CD8-positive, alpha-beta memory T cell (primary cell): ENCODE measurements at places on chromosomes 16 and 17.
A peak's percentile ranks its signal among the peaks of the same experiment; 100 is the strongest.

- no peak for DNase-seq
These were observed 272.0 kb downstream of the MAF start for GRCh38 chr16:79328402-79329165.

DNA sequence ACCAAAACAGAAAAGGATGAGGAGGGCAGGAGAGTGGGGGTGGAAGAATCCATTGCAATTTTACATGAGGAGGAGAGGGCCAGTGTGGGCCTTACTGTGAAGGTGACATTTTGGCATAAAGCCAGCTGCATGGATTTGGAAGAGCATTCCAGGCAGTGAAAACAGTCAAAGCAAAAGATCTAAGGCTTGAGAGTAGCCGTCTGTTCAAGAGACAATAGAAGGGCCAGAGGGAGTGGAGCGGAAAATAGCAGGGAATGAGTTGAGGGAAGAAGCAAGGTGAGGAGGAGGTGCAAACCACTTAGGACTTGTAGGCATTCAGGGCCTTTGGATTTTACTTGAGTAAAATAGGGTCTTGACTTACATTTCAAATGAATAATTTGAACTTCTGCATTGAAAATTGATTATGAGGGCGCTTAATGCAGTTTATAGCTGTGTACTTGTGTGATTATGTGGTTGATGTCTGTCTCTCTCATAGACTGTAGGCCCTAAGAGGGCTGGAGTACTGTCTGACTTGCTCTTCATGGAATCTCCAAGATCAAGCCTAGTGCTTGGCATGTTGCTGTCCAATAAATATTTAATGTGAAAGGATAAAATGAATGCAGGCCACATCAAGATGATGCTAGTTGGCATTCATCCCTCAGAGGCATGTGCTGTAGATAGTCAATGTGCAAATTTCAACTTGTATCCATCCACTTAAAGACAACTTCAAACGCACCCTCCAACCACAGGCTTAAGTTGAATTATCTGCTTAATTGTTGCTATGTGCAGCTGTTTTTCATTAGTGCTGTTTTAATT, 772.1 kb upstream of the RBFOX1 start:
- DNase-seq, result no peak

DNA sequence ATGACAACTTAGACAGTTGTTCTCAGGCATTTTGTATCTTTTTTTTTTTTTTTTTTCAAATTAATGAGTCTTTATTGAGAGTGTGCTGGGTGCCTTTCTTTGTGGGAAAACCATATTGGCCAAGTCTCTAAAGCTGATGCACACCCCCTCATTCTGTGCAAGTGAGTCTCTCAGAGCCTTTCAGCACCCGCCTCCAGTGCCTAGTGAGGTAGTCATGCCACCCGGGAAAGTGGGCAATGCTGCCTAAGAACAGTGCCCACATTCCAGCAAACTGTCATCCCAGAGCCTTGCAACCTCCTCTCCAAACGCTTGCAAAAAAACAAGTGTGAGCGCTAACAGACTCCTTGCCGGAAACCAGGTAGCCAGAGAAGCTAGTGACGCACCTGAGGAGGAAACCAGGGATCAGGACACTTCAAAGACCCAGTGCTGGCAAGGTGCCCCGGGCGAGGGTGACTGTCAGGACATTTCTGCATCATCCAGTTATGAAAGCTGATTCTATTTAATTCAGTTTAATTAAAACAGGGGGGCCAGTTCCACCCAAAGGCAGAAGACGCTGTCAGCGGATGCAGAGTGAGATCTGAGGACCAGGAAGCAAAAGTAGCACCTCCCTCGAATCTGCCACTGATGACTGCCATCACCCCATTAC, 34.9 kb downstream of the SMARCE1 start:
- peak; percentile 87 for DNase-seq

GRCh38 chr16:31080756-31081419, 6.7 kb downstream of the ZNF646 start:
- no peak for DNase-seq

DNA sequence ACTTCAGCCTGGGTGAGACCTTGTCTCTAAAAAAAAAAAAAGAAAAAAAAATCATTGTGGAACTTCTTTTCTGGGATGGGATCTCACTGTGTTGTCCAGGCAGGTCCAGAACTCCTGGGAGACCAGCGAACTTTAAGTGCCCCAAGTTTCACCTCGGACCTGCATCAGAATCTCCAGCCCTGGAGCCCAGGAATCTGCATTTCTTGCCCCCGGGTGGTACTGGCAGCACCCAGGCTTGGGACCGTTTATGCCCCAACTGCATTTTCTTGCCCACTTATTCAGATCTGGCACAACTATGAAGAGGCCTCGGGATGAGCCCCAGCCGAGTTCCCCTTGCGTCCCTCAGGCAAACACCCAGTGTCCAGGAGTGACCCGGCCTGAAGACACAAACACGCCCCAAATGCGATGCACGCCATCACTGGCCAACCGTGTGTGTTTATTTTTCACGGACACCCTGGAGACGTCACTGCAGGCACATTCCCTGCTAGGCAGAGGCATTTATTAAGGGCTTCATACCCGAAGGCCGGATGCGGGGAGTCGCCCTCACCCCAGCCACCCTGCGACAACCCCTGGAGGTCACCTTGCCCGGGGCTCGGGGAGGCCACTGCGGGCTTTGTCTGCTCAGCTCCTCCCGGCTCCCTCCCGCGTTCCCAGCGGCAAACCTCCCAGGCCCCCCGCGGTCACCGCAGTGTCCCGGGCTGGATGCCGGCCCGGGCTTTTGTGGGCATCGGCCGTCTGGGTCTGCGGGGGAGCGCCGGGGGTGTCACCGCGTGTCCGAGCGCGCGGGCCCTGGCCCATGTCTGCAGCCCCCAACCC, 684 bp upstream of the SPIRE2 start:
- peak; percentile 32 for DNase-seq

- no peak for DNase-seq
These were observed 104.0 kb downstream of the MRTFB start for GRCh38 chr16:14175086-14175485.

DNA sequence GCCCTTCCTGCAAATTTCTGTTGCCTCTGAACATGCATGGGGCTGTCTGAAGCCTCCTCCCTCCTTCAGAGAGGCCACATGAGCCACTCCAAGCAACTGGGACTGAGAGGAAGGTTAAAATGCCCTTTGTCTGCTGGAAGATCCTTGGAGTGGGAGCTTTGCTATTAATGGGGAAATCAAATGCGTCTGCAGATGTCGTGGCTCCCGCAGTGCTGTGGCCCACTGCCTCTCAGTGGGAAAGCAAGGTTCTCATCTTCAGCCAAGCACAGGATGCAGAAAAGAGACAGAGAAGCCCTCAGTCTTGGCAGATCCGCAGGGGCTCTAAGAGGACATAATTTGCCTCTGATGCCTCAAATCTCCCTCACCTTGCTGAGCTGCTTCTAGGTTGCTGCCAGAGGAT, 34.8 kb downstream of the PEMT start:
- no peak for DNase-seq

GRCh38 chr17:64992325-64992802, 64.2 kb downstream of the GNA13 start:
- DNase-seq, result no peak

- no peak for DNase-seq
These were observed 8.7 kb upstream of the GINS2 start for GRCh38 chr16:85697431-85697830.

- no peak for DNase-seq
These were observed 93.1 kb downstream of the CNTNAP4 start for GRCh38 chr16:76370344-76370743.

- DNase-seq, result peak; percentile 11
These were observed 20.5 kb downstream of the EMC8 start for GRCh38 chr16:85778873-85779272.

DNA sequence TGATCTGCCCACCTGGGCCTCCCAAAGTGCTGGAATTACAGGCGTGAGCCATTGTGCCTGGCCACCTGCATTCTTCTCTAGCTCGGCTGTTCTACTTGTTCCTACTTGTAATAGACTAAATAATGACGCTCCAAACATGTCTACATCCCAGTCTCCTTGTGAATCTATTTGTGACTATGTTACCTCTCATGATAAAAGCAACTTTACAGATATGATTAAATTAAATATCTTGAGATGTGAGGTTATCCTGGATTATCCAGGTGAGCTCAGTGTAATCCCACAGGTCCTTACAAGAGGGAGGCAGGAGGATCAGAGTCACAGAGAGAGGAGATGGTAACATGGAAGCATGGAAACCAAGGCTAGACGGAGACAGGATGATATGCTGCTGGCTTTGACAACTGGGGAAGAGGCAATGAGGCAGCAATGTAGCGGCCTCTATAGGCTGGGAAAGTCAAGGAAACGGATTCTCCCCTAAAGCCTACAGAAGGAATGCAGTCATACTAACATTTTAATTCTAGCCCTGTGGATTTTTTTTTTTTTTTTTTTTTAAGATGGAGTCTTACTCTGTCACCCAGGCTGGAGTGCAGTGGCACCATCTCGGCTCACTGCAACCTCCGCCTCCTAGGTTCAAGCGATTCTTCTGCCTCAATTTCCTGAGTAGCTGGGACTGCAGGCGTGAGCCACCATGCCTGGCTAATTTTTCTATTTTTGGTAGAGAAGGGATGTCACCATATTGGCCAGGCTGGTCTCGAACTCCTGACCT, 5.0 kb upstream of the LASP1 start:
- DNase-seq, result no peak

- DNase-seq, result peak; percentile 56
These were observed 32.4 kb downstream of the FOXK2 start for GRCh38 chr17:82551779-82552457.

- no peak for DNase-seq
These were observed 153.0 kb upstream of the RBL2 start for GRCh38 chr16:53281280-53281679.

DNA sequence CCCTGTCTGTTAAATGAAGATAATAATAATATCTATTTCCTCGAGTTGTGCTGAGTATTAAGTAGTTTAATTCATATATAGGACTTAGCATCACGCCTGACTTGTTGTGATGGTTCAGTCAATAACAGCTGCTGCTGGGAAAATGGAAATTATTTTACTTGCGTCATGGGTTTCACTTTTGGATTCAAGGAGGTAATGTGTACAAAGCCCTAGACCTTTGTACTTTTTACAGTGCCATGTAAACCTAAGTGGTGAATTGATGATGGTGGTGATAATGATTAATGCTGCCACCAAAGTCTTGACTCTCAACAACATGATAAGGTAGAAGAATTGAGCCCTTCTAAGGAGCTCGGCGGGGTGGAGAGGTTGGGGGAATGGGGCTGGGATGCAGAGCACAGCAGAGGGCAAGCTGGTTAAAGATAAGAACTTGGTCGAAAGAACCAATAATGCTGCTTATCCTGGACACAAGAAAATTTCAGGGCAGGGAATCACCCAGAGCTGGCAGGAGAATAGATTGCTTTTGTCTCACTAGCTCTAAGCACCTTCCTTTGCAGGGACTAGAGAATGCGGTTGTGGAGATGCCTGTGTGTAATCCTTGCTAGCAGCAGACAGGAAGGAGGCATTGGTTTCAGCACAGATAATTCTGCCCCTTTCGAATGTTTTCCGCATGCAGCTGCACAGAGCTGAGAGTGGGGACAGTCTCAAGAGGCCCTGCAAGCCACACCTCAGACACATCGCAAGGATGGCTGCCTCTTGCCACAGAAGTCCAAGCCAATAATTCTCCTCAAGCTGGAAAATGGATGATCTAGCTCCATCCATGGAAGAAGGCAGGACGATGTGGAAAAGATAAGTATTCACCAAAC, 187.1 kb downstream of the TMEM114 start:
- DNase-seq, result no peak

DNA sequence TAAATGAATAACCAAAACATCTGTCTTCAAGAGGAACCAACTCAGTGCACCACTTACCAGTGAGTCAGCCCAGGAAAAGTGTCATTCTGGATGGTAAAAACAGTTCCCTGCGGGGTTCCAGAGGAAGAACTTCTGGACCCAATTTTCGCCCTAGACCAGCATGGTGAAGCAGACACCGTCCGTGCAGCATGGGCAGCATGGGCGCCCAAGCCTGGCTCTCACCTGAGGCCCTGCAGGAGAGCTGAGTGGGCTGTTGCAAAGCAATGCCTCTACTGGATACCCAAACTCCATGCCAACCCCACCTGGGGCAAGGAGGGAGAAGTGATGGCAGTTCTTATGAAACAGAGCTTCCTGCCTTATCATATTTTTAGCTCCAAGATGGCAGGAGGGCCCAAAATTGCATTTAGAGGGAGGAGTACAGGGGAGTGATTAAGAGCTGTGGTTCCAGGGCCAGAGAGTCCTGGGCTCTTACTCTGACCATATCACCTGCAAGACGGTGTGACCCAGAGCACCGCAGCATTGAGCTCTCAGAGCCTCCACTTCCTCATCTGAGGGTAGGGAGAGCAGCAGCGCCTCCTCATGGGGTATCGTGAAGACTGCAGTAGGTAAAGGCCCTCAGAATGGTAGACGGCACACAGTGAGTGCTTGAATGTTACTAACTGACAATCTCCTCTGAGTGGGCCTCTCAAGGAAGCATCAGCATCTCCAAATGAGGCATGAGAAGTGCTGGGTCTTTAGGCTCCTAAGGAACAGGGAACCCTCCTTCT, 16.6 kb upstream of the INPP5K start:
- DNase-seq, result peak; percentile 53

DNA sequence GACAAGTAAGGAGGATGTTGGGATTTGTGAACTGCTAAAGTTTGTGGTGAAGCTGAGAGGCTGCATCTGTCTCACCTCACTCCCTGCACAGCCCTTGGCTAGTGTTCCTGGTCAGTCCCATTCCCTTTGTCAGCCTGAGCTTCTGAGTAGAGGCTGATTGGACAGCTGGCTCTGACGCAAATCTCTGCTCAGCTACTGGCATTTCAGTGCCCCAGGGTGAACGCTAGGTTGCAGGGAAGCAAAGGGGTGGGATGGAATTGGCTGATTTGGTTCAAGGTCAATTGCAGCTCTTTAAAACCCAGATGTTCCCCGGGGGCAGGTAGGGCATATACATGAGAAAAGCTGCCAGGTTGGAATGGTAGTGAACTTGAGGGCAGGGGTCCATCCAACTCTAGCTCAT, 23.1 kb upstream of the CNOT1 start:
- DNase-seq, result no peak

- no peak for DNase-seq
These were observed at the start of gene ACSM5 for GRCh38 chr16:20409398-20410120. Gene ACSM5 (plus strand): TSS chr16:20409534. CDS start chr16:20411485, 1,951 bp downstream.

GRCh38 chr16:85602402-85603202, 10.5 kb upstream of the GSE1 start:
- no peak for DNase-seq

DNA sequence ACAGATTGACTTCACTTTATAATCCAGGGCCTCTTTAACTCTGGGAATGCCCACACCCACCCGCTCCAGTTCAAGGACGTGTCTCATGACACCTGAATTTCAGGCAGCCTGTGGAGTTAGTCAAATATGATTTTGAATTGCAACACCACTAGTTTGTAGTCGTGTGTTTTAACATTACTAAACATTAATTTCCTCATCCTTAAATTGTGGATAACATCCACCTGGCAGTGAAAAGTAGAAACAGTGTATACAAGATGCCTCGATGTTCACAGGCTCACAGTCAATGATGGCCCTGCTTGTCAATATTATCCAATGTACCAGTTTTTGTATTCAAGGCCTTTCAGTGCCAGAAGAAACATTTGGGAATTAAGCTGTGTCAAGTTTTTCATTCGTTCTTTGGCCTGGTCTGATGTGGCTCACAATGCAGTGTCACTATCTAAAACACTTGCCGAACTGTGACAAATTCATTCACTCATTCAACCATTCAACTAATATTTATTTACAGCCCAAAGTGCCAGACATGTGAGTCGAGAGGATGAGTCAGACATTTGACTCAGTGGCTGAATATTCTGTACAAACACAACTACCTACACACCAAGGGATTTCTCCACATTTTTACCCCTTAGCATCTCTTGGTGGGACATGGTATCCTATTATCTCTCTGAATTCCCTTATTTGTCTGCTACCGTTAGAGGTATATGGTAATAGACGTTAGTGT, 1.4 kb downstream of the MEIOB start:
- no peak for DNase-seq

- no peak for DNase-seq
These were observed 9.7 kb downstream of the ZNF19 start for GRCh38 chr16:71479420-71479819.

GRCh38 chr17:75295201-75296158, 6.2 kb upstream of the SLC25A19 start:
- DNase-seq, result no peak
